ENCODE measurements at places on chromosomes 11 and 22. TPM values are rescaled to one million over a fixed set of nuclear protein-coding genes. Genes with fewer than 3 reads are reported as not detected.

DNA sequence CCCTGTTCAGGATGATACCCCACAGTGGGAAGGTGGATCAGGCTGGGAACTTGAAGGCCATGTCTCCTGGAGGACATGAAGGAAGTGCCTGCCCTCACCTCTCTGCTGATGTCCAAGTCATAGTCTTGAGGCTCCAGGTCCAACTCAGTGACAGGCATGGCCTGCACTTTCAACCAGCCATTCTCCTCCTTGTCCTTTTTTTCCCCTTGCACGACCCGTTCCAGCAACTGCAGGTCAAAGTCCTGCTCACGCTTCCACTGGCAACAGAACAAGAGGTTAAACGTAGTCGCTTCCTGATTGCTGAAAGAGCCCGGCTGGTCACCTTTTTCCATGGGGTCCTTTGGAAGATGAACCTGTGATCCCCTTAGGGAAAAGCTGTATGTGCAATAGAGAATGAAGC lies 47.7 kb downstream of the C11orf58 start:
- no peak for DNase-seq
- no peaks in the 10 kb centered on the region for H3K27me3 ChIP-seq
- H3K36me3 ChIP-seq: peaks cover 46% of the 10 kb centered on the region
- H3K27ac ChIP-seq: no peak overlapping the region

DNA sequence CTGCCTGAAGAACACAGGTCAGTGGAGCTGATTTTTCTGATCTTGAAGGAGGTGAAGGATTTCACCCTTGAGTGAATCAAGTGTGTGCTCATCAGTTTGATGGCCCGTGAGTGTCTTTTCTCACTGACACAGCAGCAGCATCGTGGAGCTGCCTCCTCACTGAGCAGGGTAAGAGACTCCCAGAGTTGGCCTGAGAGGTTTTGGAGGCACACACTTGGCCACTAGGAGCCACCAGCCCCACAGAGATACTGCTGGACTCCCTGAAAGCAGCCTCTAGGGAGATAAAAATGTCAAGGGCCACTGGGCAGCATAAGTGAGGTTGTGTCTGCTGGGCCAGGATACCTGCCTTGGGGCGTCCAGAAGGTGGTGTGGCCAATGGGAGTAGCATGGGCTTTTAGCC lies 245.4 kb downstream of the GRIK4 start:
- DNase-seq: no peak
- no peaks in the 10 kb centered on the region for H3K27me3 ChIP-seq
- no peaks in the 10 kb centered on the region for H3K4me1 ChIP-seq
- no peak overlapping the region for H3K27ac ChIP-seq

The IL10RA gene
- 18.4 TPM for total RNA-seq

DNA sequence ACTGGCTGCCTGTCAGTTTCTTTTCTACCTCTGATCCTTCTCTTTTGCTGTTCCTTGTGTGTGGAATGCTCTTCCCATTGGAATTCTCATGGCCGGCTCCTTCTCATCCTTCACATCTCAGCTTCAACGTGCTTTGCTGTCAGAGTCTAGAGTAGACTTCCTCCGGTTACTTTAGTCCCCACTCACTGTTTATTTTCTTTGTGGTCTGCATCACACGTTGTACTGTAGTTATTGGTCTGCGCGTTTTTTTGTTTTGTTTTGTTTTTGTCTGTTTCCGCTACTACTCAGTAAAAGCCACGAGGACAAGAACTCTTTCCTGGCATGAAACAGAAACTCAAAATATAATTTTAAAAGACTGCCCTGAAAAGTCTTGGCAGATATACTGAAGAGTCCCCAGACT lies 121.3 kb upstream of the SEZ6L start:
- no peak overlapping the region for H3K27ac ChIP-seq
- no peaks in the 10 kb centered on the region for H3K4me1 ChIP-seq
- DNase-seq: no peak
